ENCODE measurements at places on chromosomes 1 and 21.

GRCh38 chr1:48670234-48671020 lies 106.3 kb downstream of the BEND5 start:
- no peak for DNase-seq

GRCh38 chr1:221753828-221754188 lies 11.9 kb upstream of the DUSP10 start:
- no peak for DNase-seq

- no peak for DNase-seq
Observed at GRCh38 chr1:187010571-187011309, 182.0 kb downstream of the PLA2G4A start.

GRCh38 chr1:110639724-110640386 lies 33.7 kb upstream of the KCNA2 start:
- DNase-seq: no peak

DNA sequence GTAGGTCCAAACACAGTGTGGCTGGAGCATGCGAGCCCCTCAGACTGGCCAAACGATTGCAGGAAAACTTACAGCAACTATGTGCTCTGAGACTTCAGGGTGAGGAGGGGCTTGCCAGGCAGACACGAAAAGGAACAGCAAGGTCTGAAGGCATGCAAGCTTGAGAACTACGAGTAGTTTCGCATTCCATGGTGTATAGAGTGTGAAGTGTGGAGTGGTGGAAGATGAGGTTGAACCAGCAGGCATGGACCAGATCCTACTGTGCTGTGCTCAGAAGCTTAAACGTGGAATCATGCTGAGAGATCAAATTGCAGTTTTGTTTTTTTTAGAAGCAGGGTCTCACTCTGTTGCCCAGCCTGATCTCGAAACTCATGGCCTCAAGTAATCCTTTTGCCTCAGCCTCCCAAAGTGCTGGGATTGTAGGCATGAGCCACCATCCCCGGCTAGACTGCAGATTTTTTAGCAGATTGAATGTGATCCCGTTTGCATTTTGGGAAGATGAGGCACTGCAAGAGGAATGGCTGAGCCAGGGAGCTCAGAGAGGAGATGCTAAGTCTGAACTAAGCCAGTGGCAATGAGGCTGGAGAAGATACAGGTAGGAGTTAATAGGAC lies 5.1 kb upstream of the TFAP2E start:
- DNase-seq: no peak

- DNase-seq: no peak
Observed at GRCh38 chr1:210597555-210598134, 268.9 kb downstream of the HHAT start.

DNA sequence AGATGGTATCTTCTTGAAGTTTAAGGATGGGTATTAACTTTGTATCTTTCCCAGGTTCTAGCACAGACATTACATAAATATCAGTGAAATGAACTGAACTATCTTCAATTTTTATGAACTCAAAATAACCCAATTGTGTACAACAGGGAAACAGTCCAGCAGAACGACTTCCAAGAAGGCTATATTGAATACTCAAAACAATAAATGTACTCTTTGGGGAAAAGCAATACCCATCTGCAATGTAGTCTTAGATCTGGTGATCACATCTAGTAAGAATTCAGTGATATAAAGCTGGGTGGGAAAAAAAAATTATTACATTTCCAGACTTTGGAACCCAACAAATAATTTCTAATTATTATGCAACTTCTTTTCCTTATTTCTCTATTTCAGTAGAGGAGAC lies 33.1 kb upstream of the GORAB start:
- DNase-seq: no peak

DNA sequence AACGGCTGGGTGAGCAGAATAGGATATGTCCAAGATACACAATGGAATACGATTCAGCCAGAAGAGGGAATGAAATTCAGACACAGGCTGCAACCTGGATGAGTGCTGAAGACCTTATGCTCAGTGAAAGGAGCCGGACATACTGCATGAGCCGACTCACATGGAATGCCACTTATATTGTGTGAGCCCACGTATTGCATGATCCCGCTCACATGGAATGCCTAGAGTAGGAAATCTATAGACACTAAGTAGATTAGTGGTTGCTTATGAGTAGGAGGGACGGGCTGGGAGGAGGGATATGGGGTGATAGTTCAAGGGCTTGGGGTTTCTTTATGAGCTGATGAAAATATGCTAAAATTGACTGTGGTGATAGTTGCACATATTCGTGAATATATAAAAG lies 26.8 kb downstream of the TMPRSS2 start:
- DNase-seq: no peak

- DNase-seq: no peak
Observed at GRCh38 chr1:235746245-235746644, 96.7 kb upstream of the GNG4 start.

DNA sequence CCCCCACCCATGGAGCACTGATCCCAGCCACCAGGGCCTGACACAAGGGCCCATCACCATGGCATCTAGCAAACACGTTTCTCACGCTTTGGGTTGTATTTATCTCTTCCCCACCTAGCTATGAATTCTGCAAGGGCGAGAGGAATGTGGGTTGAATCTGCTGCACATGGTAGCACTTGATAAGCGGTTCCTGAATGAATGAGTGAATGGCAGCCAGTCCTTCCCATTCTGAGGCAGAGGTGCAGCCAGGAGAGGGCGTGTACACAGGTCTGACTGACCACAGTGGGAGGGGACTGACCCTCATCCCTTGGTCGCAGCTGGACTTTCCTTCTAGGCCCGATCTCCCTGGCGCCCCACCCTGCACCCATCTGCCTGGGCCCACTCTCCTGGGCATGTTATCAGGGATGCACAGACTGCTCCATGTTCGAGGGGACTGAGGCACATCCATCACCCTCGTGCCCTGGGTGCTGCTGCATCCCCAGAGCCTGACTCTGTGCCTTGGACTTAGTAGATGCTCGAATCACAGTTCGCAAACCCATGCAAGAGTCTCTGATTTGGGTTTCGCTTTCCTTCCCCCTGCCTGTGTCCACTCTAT lies 1.0 kb downstream of the RD3 start:
- no peak for DNase-seq

GRCh38 chr1:94120991-94121390 lies at the start of gene ABCA4:
Gene ABCA4, minus strand, starts transcription at chr1:94121148. Its CDS starts 103 bp downstream, at chr1:94121045.
- no peak for DNase-seq

GRCh38 chr1:1286313-1287261 lies 6.4 kb downstream of the SCNN1D start:
- no peak for DNase-seq

- DNase-seq: no peak
Observed at GRCh38 chr1:167209044-167209443, 11.6 kb upstream of the POU2F1 start.

DNA sequence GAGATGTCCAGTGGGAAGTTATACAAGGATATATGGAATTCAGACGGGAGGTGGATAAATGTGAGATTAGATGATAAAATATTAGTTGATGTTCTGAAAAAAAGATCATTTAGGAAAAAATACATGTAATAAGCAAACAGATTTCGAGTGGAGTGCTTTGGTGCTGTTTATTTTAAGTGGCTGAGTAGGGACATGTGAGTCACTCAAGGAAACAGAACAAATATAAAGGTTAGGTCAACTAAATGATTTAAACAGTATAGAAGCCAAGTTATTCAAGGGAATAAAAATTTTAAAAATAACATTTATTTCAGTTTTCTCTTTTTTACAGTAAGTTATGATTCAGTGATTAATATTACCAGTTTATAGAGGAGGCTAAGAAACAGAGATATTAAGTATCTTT lies 1046.7 kb upstream of the B3GALT2 start:
- no peak for DNase-seq

GRCh38 chr1:192603218-192603787 lies 27.7 kb downstream of the RGS1 start:
- DNase-seq: no peak

DNA sequence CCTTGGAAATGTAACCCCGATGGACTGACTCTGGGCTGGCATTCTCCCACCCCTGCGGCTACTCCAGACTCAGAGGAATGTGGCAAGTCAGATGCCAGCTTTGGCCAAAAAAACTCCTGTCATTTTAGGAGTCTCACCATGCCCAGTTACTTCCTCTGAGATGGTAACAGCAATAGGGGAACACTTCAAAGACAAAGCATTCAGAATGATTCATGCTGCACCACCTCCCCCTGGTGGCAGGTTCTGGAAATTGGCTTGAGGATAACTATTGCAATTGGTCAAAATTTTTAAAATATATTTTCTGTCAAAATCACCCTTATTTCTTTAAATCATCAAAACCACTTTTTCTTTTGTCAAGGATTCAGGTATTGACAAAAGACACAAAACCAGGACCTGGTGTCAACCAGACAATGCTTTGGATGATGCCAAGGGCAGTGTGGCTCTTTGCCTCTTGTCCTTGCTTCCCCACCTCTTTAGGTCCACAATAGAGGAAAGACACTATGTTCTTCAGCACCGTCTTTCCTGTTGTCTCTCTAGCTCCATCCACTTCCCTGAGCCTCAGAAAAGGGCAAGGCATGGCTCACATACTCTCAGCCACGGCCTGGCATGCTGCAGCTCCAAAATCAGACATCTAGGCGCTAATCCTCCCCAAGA lies 9.9 kb upstream of the CDCA8 start:
- peak; percentile 66 for DNase-seq

DNA sequence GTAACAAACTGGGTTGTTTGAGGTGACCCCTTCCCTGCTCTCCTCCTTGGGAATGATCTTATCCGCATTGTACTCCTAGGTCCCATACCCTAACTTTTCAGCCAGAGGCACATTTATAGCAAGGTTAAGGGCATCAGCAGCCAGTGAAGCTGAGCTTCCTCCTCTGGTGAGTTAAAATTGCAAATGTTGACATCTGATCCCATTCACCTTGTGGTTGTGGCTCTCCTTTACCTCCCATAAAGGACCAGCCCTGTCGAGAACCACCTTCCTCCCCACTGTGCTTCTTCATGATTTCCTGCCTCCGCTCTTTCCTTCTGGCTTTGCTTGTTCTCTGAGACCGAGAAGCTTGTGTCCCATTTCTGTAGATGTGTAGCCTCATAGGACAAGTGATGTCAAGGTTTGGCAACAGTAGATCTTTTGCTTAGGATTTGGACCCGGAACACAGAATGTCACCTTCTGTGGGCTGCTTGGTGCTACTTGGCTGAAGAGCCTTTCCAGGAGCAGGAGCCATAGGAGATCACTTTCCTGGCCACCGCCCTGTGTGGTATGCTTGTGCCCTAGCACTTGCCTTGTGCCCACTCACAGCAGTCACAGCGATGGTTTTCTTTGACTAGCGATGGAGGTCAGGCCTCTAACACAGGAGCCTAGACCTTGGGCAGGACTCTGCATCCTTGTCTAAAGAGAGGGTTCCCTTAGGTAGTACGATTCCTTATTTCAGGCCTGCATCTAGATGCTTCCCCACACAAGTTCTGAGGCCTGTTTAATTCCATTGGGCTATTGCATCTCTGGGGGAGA lies 18.8 kb downstream of the SZRD1 start:
- DNase-seq: no peak

GRCh38 chr21:34762786-34763185 lies 94.0 kb downstream of the CLIC6 start:
- DNase-seq: no peak

- no peak for DNase-seq
Observed at GRCh38 chr1:51517361-51518032, 1.6 kb downstream of the EPS15 start.

GRCh38 chr1:180623579-180624347 lies 8.1 kb upstream of the XPR1 start:
- no peak for DNase-seq

GRCh38 chr1:226545836-226546596 lies 2.5 kb upstream of the STUM start:
- DNase-seq: no peak

DNA sequence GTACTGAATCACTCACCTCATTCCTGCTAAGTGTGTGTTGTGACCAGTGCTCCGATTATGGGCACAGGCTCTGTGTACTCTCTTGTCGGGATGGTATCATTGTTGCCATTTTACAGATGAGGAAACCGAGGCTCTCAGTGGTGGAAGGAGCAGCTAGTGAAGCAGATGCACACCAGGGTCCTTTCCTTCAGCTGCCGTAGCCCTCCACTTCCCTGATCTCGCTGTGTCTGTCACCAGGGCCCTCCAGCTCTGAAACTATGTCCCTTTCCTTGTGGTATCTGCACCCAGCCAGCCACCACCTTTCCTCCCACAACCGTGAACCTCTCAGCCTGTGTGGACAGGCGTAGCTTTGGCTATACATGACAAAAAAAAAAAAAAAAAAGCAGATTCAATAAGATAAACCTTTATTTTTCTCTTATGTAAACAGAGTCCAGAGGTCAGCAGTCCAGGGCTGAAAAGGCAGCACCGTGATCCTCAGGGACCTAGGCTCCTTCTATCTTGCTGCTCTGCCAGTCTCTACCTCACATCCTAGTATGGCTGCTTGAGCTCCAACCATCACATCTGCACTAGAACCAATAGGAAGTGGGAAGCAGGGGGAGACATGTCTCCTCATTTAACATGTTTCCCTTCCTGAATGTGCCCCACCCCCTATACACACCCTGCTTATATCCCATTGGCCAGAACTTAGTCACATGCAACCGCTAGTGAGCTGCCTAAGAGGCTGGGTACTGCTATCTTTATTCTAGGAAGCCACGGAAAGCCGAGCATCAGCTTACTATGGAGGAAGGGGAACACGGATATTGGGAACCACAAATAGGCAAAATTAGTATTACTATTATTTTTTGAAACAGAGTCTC lies 44.3 kb downstream of the TMEM51 start:
- DNase-seq: no peak

DNA sequence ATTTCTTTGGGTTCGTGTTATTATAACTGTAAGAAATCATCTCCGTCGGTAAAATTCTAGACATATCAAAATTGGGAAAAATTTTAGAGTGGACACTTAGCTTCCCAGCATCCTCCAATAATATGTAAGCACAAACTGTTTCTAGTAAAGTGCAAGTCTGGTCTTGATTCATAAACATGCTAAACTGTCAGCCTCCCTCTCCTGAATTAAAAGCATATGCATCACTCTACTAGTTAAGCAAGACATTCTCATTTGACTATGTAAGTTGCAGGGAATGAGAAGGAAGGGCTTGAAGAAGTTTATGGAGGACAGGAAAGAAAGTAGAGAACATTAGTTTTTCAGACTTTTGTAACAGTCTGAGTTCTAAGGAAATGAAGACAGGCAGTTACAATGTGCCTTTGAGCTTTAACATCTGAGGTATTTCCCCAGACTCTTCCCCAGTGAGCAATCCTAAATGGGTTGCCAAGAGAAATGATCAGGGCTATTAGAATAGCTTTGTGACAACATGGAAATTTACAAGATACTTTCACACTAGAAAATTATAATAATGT lies 90.0 kb downstream of the TYW3 start:
- DNase-seq: no peak

DNA sequence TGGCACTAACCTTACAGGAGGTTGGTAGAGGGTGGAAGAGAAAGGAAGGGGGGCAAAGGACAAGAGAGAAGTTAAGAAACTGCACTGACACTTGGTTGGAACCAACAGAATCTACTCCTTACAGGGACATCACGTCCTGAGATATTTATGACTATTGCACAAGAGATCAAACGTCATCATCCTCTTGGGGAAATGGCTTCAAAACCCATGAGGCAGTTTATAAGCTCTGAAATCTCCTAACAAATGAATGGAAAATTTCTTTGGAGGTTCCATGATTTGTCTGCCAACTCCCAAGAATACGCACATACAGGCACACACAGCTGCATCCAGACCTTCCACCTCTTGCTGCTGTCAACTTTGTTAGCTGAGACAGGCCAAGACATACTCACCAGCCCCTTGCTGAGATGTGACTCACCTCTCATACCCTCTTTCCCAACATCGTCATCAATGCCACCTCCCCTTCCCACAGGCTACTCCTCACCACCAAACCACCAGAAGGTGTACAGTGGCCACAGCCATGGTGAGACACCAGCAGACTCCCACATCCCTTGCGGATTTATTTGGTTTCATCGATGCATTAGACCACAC lies 135.5 kb downstream of the SETD4 start:
- no peak for DNase-seq

All from GM13977 (cell line).